ENCODE measurements at places on chromosomes 7 and 10. TPM values are rescaled to one million over a fixed set of nuclear protein-coding genes. Genes with fewer than 3 reads are reported as not detected.

The CYP2W1 gene
- total RNA-seq, result 0.28 TPM

The EBF3 gene
- not detected for total RNA-seq

The ADRA2A gene
- total RNA-seq, result 0.19 TPM

The SLC29A4 gene
- 2.8 TPM for total RNA-seq

- H3K27me3 ChIP-seq, result no peaks in the 10 kb centered on the region
- peak overlapping the region; percentile 99 for H3K27ac ChIP-seq
- no peaks in the 10 kb centered on the region for H3K36me3 ChIP-seq
- H3K4me1 ChIP-seq, result peaks cover 15% of the 10 kb centered on the region
- H3K4me3 ChIP-seq, result peak overlapping the region; percentile 99
- no peak for DNase-seq
Measured at GRCh38 chr10:51700228-51700817, 928 bp upstream of the CSTF2T start.

DNA sequence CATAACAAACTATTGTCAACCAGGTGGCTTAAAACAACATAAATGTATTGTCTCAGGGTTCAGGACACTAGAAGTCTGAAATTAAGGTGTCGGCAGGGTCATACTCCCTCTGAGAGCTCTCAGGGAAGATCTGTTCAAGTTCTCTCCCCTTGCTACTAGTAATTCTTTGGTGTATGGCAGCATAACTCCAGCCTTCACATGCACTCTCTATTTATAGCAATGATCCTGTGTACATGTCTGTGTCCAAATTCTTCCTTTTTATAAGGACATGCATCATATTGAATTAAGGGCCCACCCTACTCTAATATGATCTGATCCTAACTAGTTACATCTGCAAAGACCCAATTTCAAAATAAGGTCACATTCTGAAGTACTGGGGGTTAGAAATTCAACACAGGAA, 27.2 kb downstream of the CACNA2D1 start:
- no peaks in the 10 kb centered on the region for H3K36me3 ChIP-seq
- H3K27ac ChIP-seq, result no peak overlapping the region
- H3K4me3 ChIP-seq, result no peak overlapping the region
- no peak for DNase-seq
- H3K4me1 ChIP-seq, result no peaks in the 10 kb centered on the region
- no peaks in the 10 kb centered on the region for H3K27me3 ChIP-seq

GRCh38 chr7:69906283-69906995, 308.2 kb downstream of the AUTS2 start:
- no peaks in the 10 kb centered on the region for H3K27me3 ChIP-seq
- H3K36me3 ChIP-seq, result no peaks in the 10 kb centered on the region
- H3K4me1 ChIP-seq, result no peaks in the 10 kb centered on the region
- H3K27ac ChIP-seq, result no peak overlapping the region
- no peak for DNase-seq

DNA sequence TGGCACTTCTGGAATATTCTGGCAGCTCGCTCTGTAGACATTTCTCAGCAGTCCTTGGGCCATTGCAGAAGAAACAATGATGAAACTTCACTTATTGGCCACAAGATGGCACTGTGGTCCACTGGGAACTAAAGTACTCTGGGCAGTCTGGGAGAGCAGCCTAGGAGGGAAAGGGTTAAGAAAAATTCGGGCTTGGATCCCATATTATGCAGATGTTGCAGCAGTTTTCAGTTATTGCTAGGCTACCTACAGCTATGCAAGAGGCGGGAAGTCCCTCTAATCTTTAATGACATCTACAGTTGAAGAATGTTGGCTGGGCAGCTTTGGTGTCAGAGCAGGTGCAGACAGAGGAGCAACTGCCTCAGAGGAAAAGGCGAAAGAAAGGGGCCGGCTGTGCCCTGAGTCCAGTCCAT, 201.7 kb upstream of the PRSS58 start:
- no peak for DNase-seq
- no peaks in the 10 kb centered on the region for H3K36me3 ChIP-seq
- H3K27ac ChIP-seq, result no peak overlapping the region
- no peaks in the 10 kb centered on the region for H3K4me1 ChIP-seq
- no peak overlapping the region for H3K4me3 ChIP-seq

DNA sequence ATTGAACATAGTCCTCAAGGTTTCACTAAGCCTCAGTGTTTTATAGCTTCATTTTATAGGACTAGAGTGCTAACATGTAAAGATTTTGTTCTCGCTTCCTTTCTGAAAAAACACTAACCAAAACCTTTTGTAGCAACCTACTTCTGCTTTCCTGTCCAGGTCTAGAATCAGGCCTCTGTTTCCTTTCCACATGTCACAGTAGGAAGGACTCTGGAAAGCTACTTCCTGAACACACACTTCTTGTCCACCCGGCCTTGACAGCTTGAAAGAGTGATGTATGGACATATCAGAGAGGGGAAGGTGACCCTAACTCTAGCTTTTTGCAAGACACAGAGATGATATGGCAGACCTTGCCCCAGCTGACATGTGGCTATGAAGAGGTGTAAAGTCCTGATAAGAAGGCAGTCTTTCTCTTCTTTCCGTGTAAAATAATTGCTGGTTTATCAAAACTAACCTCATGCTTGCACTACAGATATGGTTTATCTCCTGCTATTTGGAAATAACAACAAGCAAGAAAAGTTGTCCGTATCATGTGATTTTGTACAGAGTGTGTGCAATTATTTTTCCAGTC, 175.4 kb downstream of the SKAP2 start:
- no peak overlapping the region for H3K4me3 ChIP-seq
- H3K27me3 ChIP-seq, result no peaks in the 10 kb centered on the region
- no peaks in the 10 kb centered on the region for H3K36me3 ChIP-seq
- DNase-seq, result no peak
- no peak overlapping the region for H3K27ac ChIP-seq

DNA sequence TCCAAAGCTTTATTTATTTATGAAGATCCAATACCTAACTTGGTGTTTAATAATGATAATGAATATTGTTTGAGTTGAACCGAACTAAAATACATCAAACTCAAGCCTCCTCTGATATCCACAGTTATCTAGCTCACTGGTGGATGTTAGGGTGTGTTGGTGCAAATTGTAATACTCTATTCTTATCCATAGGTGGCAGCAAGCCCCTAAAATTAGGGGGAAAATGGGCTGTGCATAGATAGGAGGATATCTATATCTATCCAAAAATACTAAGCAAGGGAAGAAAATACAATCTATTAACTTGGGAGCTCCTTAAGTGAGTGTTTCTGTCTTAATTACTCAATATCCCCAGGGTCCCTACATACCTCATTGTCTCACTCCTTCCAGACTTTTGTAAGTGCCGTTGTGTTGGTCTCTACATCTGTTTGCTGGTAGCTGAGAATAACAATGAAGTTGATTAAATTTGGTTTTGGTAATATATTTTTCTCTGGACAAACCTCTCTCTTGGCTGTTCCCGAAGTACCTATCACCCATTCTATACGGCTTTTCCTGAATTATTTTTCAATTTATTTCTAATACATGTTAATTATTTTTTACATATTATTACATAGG, 55.0 kb upstream of the VWDE start:
- no peak overlapping the region for H3K27ac ChIP-seq
- H3K27me3 ChIP-seq, result no peaks in the 10 kb centered on the region
- H3K36me3 ChIP-seq, result no peaks in the 10 kb centered on the region
- no peaks in the 10 kb centered on the region for H3K4me1 ChIP-seq
- no peak for DNase-seq

- no peak overlapping the region for H3K4me3 ChIP-seq
- H3K27me3 ChIP-seq, result no peaks in the 10 kb centered on the region
- no peaks in the 10 kb centered on the region for H3K4me1 ChIP-seq
- H3K27ac ChIP-seq, result no peak overlapping the region
Measured at GRCh38 chr7:106365252-106366005, 80.6 kb upstream of the NAMPT start.

DNA sequence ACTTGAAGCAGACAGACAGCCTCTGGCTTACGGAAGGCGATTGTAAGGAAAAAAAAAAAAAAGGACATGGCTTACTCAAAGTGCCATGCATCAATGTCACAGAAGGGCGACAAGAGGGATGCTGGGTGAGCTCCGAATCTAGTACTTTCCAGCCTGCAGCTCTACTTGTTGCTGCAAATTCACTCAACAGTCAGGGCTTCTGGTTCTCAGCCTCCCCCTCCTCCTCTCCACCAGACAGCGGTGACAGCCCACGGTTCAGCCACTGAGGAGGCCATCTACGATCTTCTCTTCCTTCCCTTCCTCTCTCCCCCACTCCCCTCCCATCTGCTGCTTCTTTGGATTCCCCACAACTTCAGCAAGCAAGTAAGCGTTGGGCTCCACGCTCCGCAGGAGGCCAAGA, 63.5 kb downstream of the PRKAG2 start:
- no peak for DNase-seq
- no peaks in the 10 kb centered on the region for H3K27me3 ChIP-seq
- no peak overlapping the region for H3K4me3 ChIP-seq
- peaks cover 23% of the 10 kb centered on the region for H3K4me1 ChIP-seq

DNA sequence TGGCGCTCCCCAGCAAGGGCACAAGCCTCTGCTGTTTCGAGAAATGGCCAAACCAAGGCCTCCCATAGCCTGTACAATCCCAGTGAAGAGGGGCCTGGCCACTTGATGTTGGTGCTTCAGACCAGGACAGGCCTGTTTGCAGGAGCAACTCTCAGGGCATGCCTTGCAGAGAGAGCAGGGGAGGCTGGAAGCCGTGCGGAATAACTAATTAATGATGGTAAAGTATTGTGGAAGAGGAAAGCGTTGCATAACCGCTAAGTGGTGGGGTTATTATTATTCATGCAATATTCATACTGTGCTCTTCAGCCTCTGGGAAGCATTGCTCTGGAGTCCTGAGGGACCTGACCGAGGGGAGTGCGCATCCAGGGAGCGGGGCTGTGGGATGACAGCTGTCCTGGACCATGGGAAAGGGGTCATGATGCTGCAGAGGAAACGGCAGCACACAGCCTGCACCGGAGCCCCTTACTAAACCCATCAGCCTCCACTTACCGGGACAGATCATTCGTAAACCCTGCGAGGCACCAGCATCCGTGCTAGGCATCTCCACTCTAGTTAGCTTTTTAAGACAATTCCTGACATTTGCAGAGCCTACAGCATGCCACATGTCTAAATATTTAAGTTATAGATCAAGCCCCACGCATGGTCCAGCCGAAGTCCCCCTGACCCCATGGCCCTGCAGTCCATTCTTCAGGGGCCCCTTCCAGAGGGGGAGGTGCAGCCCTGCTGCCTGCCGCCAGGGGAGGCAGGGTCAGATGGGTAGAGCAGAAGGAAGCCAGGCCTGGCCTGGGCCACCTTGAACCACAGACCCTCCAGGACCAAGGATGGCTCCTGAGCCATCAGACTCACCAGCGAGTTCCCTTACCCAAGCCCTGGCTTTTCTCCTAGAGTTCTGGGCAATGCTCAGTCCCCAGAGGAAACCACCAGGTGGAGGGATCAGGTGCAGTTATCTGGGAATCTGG, 11.6 kb downstream of the TMEM273 start:
- H3K27ac ChIP-seq, result peak overlapping the region; percentile 55
- peak; percentile 17 for DNase-seq
- no peaks in the 10 kb centered on the region for H3K27me3 ChIP-seq

GRCh38 chr7:159200421-159200820, 55.8 kb upstream of the VIPR2 start:
- no peaks in the 10 kb centered on the region for H3K36me3 ChIP-seq
- DNase-seq, result no peak

DNA sequence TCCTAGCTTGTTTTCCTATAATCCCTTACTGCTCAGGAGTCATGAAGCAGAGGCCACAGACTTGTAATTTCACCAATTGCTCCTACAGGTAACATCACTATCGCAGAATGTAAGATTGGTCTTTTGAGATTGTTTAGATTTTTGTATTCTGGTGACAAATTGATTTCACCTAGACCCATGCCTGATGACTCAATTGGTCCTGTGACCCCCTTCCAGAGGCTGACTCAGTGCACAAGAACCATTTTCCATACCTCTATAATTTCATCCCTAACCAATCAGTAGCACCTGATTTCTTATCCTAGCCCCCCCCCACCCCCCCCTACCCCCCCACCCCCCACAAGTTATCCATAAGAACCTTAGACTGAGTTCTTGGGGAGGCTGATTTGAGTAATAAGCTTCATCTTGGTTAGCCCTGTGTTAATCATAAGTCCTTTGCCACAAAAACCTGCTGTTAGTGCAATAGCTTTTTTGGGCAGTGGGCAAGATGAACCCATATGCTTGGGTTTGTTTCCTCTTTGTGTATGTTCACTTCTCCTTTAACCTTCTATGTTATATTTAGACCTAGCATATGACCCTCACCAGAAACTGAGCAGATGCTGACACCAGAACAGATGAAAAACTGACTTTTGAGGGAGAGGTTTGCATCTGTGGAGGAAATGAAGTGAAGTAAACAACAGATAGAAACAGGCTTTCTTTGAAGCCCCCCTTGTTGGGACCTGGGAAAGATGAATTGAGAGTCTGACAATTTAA, 187.1 kb downstream of the KIF20B start:
- H3K4me3 ChIP-seq, result no peak overlapping the region
- DNase-seq, result no peak
- no peaks in the 10 kb centered on the region for H3K27me3 ChIP-seq
- H3K36me3 ChIP-seq, result no peaks in the 10 kb centered on the region
- no peaks in the 10 kb centered on the region for H3K4me1 ChIP-seq
- H3K27ac ChIP-seq, result no peak overlapping the region

GRCh38 chr7:25643286-25643685, 415.0 kb upstream of the NPVF start:
- H3K4me1 ChIP-seq, result no peaks in the 10 kb centered on the region
- H3K4me3 ChIP-seq, result no peak overlapping the region
- no peaks in the 10 kb centered on the region for H3K36me3 ChIP-seq
- no peak for DNase-seq
- no peaks in the 10 kb centered on the region for H3K27me3 ChIP-seq
- no peak overlapping the region for H3K27ac ChIP-seq

DNA sequence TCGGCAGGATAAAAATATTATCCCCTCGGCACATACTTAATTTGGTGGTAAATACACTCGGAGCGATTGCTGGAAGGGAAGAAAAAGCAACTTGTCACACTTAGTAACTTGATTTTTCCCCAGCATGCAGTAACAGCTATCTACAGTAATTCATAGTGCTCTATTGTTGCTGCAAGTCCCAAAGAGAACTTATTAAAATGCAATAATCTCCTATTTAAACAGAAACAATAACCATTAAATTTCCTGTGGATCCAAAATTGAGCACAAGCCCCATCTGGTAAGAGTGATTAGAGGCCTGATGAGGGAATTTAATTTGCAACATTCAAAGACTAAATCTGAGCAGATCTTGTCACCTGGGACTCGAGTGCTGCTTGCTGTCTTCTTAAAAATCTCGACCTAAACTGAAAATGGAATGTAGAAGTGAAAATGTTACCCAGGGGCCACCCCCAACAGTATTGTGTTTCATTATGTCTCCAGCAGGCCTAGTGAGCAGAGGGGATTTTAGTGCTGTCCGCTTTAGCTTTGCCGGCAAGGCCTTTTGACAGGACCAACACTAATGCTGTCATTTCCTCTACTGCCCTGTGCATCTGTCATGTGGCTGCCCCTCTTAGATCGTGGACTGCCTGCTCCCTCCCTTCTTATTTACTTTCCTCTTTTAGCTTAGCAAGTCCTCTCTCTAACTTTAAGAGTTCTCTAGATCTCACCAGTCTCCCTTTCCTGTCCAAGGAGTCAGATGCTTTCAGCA, 639.7 kb downstream of the AUTS2 start:
- no peaks in the 10 kb centered on the region for H3K4me1 ChIP-seq
- H3K36me3 ChIP-seq, result no peaks in the 10 kb centered on the region
- DNase-seq, result no peak

All from liver (tissue), 10 donors.